EH (cell line): ENCODE measurements at places on chromosomes 12 and 14.
A peak's percentile ranks its signal among the peaks of the same experiment; 100 is the strongest.

DNA sequence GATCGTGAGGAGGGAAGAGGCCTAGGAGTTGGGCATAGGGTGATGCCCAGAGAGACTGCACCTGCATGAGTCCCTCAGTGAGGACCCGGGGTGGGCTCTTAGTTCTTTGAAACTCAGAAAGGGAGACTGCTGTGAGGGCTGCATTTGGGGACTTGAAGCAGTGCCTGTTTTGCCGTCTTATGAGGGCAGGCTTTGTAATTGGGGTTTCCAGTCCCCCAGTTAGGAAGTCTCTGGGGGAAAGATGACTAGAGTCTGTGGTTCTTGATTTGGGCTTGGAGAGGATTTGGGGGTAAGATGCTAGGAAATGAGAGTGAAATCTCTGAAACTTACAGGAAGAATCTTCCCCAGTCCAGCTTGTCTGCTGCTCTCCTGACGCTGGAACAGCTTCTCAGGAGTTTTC lies 99.6 kb downstream of the ARF6 start:
- no peak for DNase-seq

DNA sequence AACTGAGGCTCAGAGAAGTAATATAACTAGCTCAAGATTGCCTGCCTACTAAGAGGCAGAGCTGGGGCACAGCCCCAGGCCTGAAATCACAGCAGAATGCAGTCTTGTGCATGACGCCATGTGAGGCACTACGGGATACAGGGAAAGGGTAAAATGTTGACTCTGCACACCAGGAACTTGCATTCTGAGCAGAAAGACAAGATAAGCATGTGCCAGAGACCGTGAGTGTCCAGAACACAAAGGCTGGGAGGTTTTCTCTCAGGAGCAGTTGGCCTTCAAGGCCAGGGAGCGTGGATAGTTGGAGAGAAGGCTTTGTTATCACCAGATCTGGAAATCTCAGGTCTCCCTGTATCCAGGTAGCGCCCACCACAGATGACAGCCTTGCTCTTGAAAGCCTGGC lies 23.2 kb upstream of the MLEC start:
- no peak for DNase-seq

- DNase-seq: no peak
Observed at GRCh38 chr14:71336489-71337192, 429.4 kb downstream of the PCNX1 start.

DNA sequence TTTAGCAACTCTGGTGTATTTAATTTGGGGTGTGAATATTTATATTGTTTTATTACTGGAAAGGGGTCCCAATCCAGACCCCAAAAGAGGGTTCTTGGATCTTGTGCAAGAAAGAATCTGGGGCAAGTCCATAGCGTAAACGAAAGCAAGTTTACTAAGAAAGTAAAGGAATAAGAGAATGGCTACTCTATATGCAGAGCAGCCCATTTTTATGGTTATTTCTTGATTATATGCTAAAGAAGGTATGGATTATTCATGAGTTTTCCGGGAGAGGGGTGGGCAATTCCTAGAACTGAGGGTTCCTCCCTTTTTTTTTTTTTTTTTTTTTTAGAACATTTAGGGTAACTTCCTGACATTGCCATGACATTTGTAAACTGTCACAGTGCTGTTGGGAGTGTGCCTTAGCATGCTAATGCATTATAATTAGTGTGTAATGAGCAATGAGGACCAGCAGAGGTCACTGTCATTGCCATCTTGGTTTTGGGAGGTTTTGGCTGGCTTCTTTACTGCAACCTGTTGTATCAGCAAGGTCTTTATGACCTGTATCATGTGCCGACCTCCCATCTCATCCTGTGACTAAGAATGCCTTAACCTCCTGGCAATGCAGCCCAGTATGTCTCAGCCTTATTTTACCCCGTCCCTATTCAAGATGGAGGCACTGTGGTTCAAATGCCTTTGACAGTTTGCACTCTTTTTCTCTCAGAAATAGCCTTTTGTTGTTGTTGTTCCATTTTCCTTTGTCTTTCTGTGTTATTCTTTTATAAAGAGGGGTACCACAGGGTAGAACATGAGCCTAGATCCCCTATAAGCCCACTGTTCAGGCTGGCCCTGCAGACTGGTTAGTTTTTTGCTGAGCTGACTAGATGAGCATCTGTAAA lies 75.5 kb upstream of the DCD start:
- peak; percentile 30 for DNase-seq

DNA sequence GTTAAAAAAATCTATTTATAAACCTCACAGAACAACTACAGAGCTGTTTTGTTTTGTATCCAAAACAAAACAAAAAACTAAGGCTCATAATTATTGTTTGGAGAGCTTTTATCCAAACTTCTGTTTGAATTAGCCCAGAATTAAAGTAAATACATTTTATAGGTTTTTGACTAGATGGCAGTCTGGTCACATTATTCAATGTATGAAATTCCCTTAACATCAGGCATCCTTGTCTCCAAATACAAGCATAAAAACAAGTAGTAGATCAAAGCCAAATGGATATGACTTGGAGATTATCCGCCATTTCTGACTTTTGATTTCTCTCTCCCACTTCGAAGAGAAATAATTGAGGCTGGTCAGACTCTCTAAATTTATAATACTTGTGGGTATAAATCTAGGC lies 63.5 kb downstream of the SLC38A1 start:
- DNase-seq: peak; percentile 13

- no peak for DNase-seq
Observed at GRCh38 chr14:98056946-98057345, 1215.1 kb downstream of the BCL11B start.

GRCh38 chr12:117967512-117967911 lies 1.3 kb downstream of the KSR2 start:
- DNase-seq: no peak

GRCh38 chr12:105569886-105570285 lies 239.4 kb downstream of the C12orf75 start:
- DNase-seq: no peak

- no peak for DNase-seq
Observed at GRCh38 chr12:6356374-6356820, 14.5 kb upstream of the TNFRSF1A start.

DNA sequence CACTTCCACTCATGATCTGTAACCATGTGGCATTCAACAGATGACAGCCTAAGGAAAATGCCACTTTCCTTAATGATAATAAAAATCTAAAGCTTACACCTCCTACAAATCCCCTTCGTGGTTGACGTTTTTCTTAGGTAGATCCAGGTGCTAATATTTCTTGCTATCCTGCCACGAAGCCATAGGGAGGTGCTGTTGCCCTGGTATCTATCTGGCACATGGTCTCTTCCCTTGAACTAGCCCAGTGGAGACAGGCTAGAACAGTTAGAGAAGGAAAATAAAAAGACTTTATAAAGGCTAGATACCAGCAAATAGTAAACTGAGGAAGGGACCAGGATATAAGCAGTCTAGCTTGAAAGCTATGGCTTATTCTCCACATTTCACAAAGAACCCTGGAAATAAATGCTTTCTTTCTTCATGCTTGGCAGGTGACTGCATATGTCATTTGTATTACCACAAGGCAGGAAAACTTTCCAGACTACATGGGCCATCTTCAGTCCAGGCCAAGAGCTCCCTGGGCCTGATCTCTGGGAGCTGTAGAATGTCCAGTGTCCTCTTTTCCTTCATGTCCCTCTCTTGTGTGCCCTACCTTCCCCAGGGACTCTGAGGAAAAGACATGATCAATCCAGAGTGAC lies 15.3 kb downstream of the SPIC start:
- no peak for DNase-seq

GRCh38 chr12:67202011-67202677 lies 67.0 kb upstream of the CAND1 start:
- DNase-seq: no peak

- no peak for DNase-seq
Observed at GRCh38 chr12:41409628-41410027, 221.5 kb downstream of the PDZRN4 start.

DNA sequence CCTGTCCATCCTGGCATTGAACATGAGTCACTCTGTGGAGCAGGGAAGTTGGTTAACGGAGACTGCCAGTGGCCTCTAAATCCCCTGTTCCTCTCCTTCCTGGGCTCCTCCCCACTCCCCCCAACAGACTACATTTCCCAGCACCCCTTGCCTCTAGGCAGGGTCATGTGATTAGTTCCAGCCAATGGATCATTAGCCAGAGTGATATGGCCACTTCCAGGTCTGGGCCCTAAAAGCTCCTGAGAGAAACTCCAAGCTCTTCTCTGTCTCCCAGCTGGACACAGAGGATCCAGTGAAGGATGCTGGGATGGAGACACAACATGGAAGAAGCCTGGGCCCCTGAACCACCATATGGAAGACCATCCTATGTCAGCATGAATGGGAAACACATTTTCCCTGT lies 54.4 kb upstream of the RFLNA start:
- DNase-seq: peak; percentile 29

- no peak for DNase-seq
Observed at GRCh38 chr12:24756479-24757024, 192.3 kb downstream of the BCAT1 start.
